ENCODE measurements at places on chromosomes 12 and 14.

DNA sequence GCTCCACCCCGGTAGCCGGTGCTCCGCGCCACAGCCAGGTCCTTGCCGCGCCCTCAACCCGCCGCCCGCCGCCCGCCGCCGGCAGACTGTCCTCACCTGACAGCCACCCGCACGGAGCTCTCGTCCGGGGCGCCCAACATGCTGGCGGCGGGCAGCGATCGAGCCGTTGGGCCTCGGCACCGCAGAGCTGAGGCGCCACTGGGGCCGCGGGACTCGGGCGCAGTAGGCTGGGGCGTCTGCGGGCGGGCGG, 164 bp downstream of the KIF21A start:
- DNase-seq, result no peak

- DNase-seq, result peak; percentile 5
Observed at GRCh38 chr12:111444925-111445725, 39.4 kb downstream of the SH2B3 start.

DNA sequence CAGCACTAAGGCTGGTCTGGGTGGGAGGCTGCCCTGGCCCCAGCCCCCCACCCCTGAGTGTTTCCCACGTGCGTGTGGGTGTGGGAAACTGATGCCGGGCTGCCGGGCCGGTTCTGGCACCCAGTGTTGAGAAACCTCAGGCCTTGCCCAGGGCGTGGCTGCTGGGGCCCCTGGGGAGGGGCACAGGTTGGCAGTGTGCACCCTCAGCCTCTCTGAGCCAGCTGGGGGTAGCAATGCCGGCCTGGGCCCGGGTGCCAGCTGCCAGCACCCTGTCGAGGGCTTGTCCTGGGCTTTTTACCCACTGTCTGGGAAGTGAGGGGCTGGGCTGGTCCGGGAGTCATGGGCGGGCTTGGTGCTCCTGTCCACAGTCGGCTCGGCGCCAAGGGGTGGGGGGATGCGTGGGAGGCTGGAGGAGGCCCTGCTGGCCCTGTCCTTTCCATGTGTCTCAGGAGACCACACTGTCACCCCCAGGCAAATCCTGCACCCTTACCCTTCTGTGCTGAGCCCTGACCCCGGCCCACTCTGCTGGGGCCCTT, 15.7 kb downstream of the ASPG start:
- DNase-seq, result no peak

GRCh38 chr12:106861984-106862916, 87.8 kb downstream of the RIC8B start:
- no peak for DNase-seq

DNA sequence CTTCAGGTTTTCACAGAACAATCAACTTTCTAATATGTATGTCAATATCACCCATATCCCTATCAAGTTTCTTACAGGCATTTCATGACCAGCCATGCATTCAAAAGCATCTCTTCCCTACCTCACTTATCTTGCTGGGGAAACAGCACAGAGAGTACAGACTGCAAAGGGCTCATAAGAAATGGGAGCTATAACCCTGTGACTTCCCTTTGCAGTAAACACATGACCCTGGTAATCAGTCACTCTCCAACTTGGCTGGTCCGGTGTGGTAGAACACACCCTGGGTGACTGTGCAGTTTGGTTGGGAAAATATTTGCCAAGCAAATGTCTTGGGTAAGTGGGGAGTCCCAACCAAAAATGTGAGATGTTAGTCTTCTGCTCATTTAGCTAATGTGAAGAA, 49.4 kb upstream of the TMCC3 start:
- DNase-seq, result no peak

GRCh38 chr14:50260511-50260910, 29.1 kb upstream of the SOS2 start:
- DNase-seq, result peak; percentile 12

- DNase-seq, result peak; percentile 58
Observed at GRCh38 chr12:32365473-32366064, 33.8 kb upstream of the FGD4 start.

GRCh38 chr14:104553166-104554087, 26.1 kb upstream of the C14orf180 start:
- no peak for DNase-seq

DNA sequence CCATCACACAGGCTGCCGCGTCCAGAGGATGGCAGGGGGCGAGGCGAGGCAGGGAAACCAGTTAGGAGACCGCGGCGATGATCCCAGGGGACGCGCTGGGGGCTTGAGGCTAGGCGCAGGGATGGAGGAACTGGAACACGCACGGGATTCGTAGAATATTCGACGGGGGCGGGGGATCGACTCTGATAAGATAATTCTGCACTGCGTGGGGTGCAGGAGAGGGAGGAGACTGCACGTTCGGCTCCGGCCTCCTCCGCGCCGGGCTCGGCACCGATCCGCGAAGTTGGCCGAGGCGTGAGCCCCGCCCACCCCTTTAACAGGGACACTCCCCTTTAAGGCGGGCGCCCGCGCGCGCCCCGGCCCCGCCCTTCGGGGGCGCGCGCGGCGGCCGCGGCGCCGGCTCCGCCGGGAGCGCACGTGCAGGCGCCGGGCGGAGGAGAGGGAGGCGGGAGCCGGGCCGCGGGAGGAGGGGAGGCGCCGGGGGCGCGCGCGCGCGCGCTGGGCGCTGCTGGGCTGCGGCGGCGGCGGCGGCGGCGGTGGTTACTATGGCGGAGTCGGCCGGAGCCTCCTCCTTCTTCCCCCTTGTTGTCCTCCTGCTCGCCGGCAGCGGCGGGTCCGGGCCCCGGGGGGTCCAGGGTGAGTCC, at the start of gene ACVR1B:
TSS of gene ACVR1B (plus strand) at position 501 of the 644 bp plus-strand sequence. CDS start at position 546, 45 bp downstream.
- DNase-seq, result peak; percentile 92

- DNase-seq, result no peak
Observed at GRCh38 chr12:100401660-100402059, 44.8 kb downstream of the SLC17A8 start.

DNA sequence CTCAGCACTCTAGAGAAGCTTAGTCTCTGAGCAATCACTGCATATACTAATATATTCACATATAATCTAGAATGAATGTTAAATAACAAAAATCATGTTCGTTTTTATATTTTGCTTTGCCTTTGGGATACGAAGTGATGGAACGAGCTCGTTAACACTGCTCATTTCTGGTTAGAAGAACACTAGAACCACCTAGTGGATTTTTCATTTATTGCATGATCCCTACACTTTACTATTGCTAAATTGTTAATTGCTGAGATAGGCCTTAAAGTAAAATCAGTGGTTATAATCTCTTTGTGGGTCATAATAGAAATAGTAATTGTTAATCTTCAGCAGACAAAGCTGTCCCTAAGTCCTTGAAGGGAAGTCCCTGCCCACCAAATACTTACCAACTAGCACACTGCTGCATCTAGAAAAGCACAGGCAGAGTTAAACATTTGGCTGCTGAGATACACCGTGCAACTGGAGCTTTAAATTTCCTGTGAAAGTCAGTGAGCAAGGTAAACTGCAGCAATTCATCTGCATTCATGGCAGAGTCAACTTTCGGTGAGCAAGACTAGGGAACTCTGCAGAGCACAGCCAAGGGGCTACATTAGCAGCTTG, 353.7 kb downstream of the APAF1 start:
- DNase-seq, result peak; percentile 56

DNA sequence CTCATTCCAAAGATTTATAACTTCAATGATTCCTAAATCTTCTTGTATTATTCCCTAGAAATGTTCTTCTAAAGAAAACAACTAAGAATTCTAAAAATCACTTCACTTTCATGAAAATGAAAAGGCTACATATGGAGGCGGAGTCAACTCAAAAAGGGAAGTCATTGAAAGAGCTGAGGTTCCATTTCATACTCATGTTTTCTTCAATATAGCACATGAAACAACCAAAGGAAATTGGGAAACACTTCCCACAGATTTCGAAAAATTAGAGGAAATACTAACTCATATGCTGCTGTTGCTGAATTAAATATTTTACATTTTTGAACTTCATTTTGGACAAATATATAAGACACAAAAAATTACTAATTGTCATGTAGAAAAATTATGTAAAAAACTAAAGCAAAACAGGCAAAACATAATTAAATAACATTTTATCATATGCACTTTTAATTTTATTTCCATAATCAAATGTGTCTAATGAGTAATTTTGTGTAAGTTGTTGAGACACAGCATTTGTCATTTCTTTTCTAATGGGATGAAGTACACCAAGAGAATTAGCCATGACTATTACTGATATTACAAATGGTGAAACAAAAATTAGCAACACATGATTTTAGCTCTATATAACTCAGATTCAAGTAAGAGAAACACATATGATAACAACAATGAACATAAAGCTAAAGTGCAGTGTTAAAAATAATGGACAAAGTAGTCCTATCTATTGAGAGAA, at the start of gene CD163:
TSS of gene CD163 (minus strand) at position 92 of the 730 bp plus-strand sequence. CDS start at position 5, 87 bp downstream.
- DNase-seq, result no peak

DNA sequence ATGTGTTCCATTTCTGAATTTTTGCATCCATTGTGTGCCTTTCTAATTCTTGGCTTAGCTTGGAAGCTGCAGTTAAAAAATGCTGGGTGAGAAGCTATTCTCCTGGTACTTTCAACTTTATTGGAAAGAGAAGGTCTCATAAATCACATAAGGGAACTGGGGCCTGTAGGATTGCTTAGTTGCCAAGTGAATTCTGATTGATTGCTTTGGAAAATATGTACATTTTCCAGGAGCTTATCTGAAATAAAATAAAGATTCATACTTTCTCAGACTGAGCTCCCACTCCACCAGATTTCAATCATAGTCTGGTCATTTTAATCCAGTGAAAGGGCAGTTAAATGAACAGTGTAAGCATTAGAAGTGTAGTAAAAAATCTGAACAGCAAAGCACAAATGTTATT, 50.0 kb upstream of the PRICKLE1 start:
- no peak for DNase-seq

DNA sequence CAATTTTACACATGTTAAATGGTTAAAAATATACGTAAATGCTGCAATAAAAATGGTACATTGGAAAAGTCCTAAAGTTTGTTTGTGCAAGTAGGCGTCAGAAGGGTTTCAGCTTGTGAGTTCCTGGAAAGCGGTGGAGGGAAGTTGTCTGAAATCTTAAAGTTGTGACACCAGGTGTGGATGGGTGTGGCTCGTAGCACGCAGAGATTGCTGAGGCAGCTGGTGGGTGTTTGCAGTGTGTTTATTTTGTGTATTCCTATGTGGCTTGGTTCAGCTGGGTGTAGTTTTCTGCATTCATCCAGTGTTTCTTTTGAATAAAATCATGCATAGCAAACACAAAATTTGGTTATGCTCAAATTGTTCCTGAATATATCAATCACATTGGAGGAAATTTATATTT, 136.8 kb upstream of the TBX3 start:
- no peak for DNase-seq

- no peak for DNase-seq
Observed at GRCh38 chr12:66516133-66516532, 162.7 kb downstream of the GRIP1 start.

GRCh38 chr12:6979453-6979852, 8.7 kb downstream of the EMG1 start:
- DNase-seq, result no peak

DNA sequence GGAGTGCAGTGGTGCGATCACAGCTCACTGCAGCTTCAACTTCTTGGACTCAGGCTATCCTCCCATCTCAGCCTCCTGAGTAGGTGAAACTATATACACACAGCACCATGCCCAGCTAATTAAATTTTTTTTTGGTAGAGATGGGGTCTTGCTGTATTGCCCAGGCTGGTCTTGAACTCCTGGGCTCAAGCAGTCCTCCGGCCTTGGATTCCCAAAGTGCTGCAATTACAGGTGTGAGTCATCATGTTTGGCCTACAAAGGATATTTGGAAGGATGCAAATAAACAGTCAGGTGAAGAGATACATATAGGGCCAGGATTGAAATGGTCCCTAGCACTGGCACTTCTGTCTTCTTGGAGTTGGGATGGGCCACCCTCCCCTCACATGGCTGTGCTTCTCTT, 23.9 kb downstream of the RCOR1 start:
- DNase-seq, result no peak

DNA sequence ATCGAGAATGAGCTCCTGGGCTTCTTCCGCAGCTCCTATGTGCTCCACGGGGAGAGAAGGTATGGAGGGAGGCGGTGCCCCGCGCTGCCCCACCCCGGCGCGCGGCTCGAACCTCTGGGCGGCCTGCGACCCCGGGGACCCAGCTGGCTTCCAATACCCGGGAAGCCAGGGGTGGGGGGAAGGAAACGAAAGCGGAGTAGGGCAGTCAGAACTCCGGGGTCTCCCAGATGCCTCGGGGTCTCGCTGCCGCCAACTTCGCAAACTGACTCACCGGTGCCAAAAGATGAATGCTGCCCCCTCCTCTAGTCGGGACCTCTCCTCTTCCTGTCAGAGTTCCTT, 1.3 kb downstream of the TRHDE start:
- no peak for DNase-seq

GRCh38 chr12:102010265-102010994, 51.4 kb downstream of the WASHC3 start:
- no peak for DNase-seq

DNA sequence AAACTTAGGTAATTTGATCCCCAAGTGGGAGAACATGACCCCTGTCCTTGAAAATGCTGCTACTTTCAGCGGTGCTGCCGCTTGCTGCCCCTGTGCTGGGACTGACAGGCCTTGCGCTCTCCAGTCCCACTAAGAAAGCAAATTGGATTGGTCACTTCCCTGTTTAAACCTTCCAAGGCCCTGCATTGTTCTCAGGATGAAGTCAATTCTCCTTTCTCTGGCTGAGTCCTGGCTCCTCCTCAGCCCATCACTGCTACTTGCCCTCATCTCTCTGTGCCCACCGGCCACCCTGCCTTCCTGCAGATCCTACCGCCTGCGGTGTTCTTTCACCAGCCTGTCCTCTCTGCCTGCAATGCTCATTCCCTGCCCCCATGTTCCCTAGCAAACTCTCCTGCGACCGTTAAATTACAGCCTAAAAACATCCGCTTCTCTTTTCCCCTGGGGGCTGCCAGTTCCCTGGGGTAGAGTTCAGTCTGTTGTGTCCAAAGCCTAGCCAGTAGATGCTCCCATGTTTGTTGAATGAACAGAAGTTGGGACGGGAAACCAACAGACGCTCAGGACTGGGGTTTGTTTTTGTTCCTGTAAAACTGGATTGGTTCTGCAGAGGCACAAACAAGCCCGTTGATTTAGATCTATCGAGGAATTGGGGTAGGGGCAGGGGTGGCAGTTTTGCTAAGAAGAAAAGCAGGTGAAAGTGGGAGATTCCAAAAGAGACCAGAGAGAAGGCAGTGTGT, 127.3 kb upstream of the HIF1A start:
- no peak for DNase-seq

GRCh38 chr14:86038387-86039042, 508.6 kb downstream of the FLRT2 start:
- DNase-seq, result peak; percentile 5

DNA sequence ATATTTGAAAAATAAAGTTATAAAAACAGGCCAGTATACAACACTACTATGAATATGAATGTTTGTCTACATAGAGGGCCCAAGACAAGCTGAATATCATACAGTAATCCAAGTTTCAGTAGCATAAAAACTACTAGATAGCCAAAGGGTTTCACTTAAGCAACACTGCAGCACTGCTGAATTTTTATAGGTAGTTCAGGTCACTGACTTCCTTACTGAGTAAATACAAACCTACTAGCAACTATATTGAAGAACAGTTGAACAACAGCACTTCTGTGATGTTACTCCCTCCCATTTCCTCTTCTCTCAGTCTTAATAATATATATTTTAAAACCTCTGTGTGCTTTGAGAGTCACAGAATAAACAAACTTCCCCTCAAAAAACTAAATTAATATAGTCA, 42.7 kb downstream of the GTF2A1 start:
- no peak for DNase-seq

Measured in NCI-H345 (cell line).